ENCODE measurements at places on chromosomes 12 and 14.

DNA sequence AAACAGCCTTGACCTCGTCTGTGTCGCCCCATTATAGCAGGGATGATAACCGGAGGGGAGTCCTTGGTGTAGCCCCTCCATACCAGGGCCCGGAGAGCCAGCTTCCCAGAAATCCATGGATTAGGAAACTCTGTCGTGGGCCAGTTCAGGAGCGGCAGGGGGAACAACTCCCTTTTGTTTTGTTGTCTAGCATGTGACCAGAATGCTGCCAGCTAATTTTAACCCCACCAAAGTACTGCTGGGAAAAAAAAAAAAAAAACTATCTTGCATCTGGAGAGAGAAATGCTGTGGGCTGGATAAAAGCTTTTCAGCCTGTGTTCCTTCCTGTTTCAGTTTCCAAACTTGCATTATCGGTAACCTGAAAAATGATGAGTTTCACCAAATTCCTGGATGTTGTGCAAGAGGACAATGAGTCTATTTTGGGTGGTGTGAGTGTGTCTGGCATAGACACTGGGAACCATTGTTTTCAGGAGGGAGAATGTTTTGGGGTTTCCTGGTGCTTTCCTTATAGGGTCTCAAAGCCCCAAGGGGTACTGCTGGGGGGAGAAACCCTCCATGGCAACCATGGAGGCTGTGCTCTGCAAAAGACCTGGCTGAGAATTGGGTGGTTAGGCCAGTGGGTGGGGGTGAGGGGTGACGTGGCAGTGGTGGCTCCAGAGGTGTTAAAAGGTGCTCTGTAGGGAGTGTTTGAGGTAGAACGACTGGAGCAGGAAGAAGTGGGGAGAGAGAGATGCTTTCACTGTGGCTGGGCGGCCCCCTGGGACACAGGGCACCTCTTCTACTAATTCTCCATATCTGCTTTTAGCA is 14.9 kb upstream of the IRF2BPL start:
- DNase-seq, result no peak

GRCh38 chr12:71656740-71657139 is 6.9 kb downstream of the ZFC3H1 start:
- no peak for DNase-seq

DNA sequence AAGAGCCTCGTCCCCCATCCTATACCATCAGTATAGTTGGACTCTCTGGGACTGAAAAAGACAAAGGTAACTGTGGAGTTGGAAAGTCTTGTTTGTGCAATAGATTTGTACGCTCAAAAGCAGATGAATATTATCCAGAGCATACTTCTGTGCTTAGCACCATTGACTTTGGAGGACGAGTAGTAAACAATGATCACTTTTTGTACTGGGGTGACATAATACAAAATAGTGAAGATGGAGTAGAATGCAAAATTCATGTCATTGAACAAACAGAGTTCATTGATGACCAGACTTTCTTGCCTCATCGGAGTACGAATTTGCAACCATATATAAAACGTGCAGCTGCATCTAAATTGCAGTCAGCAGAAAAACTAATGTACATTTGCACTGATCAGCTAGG is 13.6 kb downstream of the ARHGAP5 start:
- DNase-seq, result no peak

GRCh38 chr12:19739195-19739776 is 300.0 kb downstream of the AEBP2 start:
- peak; percentile 6 for DNase-seq

DNA sequence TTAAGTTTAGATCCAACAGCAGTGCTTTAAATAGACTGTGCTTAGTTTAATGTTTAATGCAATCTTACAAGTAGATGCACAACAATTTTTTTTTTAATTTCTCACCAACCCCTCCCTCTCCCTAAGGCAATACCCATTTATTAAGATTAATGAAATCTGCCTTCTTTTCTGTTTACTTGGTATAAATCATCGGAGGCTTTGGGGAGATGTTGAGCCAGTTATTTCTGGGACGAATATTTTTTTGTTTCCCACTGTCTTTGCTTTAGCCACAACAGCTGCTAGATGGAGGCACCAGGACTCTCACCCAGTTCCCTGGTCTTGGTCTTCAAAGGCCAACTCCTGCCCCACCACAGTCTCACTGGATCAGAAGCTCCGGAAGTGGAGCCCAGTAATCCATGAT is 113.4 kb downstream of the PLXNC1 start:
- DNase-seq, result no peak

DNA sequence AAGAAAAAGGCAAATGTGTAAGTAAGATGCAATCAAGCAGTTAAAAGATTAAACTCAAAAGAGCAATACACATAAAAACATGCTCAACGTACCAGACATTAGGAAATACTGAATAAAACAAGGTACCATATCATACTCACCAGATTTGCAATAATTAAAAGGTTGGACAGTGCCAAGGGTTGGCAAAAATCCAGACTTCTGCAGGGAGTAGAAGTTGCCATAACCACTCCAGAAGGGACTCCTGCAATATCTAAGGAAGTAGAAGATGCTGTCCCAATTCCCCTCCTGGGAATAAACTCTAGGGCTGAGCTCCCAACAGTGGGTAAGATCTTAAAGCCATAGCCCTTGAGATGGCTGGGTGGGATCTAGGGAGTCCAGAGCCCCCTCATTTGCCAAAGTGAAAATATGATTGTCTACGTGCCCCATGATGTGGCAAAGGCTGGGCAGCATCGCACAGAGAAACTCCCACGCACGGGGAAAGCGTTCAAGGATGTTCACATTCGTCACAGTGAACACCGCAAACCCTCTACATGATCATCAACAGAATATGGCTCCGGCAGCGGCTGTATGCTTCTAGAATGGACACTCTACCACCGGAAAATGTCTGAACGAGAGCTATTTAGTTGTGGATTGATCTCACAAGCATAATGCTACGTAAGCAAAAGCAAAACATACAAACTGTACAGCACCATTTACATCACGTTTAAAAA is 12.3 kb downstream of the KCTD10 start:
- DNase-seq, result no peak

- DNase-seq, result no peak
Measured at GRCh38 chr14:24145690-24146452, 539 bp downstream of the PSME2 start.

GRCh38 chr14:32683679-32684078 is 255.0 kb upstream of the NPAS3 start:
- no peak for DNase-seq

- no peak for DNase-seq
Measured at GRCh38 chr12:104514092-104514810, 57.5 kb downstream of the CHST11 start.

GRCh38 chr12:72742568-72742967 is 470.4 kb downstream of the TRHDE start:
- DNase-seq, result no peak

- no peak for DNase-seq
Measured at GRCh38 chr12:2283916-2284315, 231.1 kb downstream of the CACNA1C start.

DNA sequence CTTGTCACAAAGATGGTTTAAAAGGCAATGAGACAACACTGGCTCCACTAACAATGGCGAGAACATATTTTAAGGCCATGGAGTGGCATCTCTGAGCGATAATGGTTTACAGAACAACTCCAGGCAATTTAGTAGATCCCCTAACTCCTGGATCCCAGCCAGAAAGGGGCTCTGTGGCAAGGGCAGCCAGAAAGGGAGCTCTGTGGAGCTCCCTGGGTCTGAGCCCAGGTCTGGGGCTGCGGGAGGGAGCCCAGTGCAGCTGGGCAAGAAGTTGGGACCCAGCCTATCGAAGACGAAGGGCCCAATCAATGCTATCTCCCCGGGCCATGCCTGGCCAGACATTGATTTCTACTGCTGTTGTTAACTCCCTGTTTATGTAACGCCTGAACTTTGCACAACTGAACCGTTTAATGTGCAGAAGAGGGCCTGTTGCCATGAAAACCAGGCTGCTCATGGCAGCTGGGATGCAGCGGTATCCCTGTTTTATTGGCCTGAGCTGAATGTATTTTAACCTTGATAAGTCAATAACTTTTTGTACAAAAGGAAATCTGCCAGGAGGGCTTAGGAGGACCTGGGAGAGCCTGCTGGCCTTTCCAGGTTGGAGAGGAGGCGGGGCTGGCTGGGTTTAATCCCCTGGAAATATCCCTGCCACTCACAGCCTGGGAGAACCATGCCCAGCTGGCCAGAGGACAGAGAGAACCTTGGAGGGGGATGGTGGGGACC is 6.7 kb upstream of the FAM222A start:
- no peak for DNase-seq

- DNase-seq, result no peak
Measured at GRCh38 chr12:68138480-68138879, 21.1 kb downstream of the IFNG start.

Data from germinal center (tissue), 1 donor.